ENCODE measurements at places on chromosomes 7 and 10. TPM values are rescaled to one million over a fixed set of nuclear protein-coding genes. Genes with fewer than 3 reads are reported as not detected.

Gene SPDYE16
- not detected for total RNA-seq

Gene OR6B1
- total RNA-seq: not detected

Gene ZSCAN25
- 15.1 TPM for total RNA-seq

Gene GRID2IP
- total RNA-seq: under 0.01 TPM

Gene NUTM2A
- 0.19 TPM for total RNA-seq

Gene PNLIP
- not detected for total RNA-seq

Gene NPY4R2
- total RNA-seq: not detected

Gene SMKR1
- total RNA-seq: 0.28 TPM

Gene CALML3
- total RNA-seq: not detected

Gene ADAM12
- 4.2 TPM for total RNA-seq

Gene SLC39A12
- under 0.01 TPM for total RNA-seq

Gene ASIC3
- not detected for total RNA-seq

Gene PDE1C
- total RNA-seq: 0.38 TPM

Gene AOC1
- not detected for total RNA-seq

Gene ABCB1
- total RNA-seq: 3.0 TPM

Gene PLA2G12B
- total RNA-seq: not detected

Gene MGMT
- 4.9 TPM for total RNA-seq

Gene COL1A2
- total RNA-seq: 1,191 TPM

Gene CPVL
- not detected for total RNA-seq

Gene SPOCK2
- 0.28 TPM for total RNA-seq

Gene AKR1C4
- total RNA-seq: not detected

Gene SYT15
- 0.56 TPM for total RNA-seq

Gene TAS2R5
- 0.94 TPM for total RNA-seq

Gene CFTR
- total RNA-seq: not detected

Gene FAM200A
- 4.9 TPM for total RNA-seq

Gene PODXL
- total RNA-seq: 66.4 TPM

All from endothelial cell of coronary artery (primary cell).